Stimulated activated CD4-positive, alpha-beta T cell treated with anti-CD3 and anti-CD28 coated beads, Interleukin-4, amount 100 ng/mL, for 4 hours (primary cell): ENCODE measurements at places on chromosomes 3 and 15.

GRCh38 chr3:198076722-198077308, 116.8 kb downstream of the LMLN start:
- DNase-seq = no peak

GRCh38 chr3:79148786-79149185, 619.0 kb downstream of the ROBO1 start:
- DNase-seq = no peak

GRCh38 chr15:63366451-63366850, 15.2 kb downstream of the CA12 start:
- DNase-seq = no peak

- no peak for DNase-seq
Measured at GRCh38 chr3:106007512-106007911, 138.7 kb upstream of the CBLB start.

GRCh38 chr3:851098-851790, 241.6 kb upstream of the CNTN6 start:
- DNase-seq = no peak

GRCh38 chr15:83992324-83993031, 243.1 kb upstream of the GOLGA6L4 start:
- DNase-seq = no peak

DNA sequence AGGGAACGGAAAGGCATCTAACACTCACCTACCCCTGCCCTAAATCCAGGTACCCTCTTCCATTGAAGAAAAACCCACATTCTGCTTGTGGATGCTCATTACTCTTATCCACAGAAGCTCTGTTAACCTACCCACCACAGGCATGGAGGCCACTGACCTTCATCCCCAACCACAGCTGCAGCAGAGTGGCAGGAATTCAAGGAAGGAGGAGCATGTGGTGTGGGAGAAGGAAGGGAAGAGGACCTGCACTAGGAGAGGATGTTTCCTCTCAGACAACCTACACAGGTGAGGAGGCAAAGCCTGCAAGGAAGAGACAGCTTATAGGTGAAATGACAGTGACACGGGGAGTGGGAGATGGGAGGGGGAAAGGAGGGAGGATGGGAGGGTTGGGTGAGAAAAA, 192.5 kb upstream of the TSC22D2 start:
- DNase-seq = no peak

- no peak for DNase-seq
Measured at GRCh38 chr15:83300826-83301225, 16.4 kb upstream of the BNC1 start.
